Left forelimb (tissue), 1 donor: ENCODE measurements at places on chromosomes 6 and 20.

GRCh38 chr6:89952105-89952671 lies 57.9 kb downstream of the GJA10 start:
- DNase-seq = no peak

DNA sequence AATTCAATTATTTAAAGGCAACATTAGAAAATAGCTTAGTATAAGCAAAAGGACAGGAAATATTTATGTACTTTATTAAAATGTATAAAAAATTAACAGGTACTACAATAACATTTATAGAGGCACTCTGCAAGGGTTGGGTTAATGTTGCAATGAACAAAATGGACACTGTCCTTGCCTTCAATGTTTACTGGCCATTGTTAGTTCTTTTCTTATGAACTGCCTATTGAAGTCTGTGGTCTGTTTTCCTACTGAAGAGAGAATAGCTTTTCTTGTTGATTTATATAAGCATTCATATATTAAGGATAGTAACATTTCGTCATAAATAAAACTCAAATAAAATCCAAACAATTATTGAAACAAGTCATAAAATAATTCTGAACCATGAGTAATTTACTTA lies 135.3 kb upstream of the BEND6 start:
- no peak for DNase-seq

DNA sequence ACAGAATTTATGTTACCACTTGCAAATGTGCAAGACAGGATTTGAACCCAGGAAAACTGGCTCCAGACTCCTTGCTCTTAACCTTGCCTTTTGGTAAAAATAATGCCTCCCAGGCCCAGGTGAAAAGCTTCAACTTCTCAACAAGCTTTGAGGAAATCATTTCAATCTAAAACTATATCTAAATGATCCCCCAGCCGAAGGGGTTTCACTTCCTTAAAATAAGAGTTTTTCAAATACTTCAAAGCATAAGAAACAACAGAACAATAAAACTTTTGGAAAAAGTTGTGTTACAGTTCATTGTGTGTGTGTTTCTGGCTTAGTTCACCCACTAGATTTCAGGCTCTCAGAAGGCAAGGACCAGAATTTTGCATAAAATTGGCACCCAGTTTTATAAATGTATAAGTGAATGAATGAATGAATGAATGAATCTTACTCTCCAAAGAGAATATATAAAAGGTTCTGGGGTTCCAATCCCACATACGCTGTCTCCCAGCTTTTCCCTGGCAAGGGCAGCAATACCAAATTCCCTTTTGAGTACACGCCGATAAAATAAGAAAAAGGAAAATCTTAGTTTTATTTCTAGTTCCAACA lies 5.4 kb downstream of the OR2H2 start:
- no peak for DNase-seq

DNA sequence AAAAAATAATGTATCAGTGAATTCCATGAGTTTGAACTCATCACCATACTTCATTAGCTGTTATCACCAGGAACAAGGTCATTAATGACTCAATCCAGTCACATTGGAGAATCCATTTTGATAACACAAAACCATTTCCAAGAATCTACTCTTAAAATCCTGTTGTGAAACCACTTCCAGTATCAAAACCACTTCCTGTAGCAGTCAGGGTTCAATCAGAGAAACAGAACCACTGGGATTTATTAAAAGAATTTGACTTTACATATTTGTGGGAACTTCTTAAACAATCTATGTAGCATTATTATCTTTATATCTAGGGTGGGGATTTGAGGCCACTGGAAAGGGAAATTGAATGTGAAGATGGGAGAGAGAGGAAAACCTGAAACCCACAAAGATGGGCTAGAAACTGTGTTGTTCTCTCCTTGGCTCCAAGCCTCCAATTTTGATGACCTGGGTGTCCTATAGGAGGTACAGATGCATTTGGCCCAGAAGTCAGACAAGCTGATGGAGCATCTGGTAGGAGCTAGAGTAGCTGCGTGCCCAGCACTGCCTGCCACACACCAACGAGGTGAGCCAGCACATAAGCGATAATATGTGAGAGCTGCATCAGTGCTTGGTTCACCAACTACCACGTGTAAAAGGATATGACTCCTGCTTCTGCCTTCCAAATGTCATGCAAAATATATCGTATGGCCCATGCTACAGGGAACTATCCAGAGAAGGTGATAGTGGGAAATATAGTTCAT lies 117.0 kb downstream of the TMEM200A start:
- DNase-seq = no peak

DNA sequence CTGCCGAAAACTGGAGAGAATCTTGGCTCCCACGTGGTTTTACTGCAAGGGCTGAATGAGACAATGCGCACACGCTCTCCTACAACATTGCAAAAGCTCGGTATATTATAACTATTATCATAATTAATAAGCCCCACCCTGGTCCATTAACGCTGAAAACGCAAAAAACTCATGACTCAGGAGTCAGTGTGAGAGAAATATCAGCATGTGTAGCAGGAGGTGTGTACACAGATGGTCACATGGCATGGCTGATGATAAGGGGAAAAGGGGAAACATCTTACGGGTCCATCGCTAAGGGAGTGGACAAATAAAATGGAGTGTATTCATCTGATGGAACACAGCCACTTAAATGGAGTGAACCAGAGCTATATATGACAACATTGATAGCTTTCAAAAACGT lies 29.2 kb downstream of the CDH22 start:
- DNase-seq = no peak

DNA sequence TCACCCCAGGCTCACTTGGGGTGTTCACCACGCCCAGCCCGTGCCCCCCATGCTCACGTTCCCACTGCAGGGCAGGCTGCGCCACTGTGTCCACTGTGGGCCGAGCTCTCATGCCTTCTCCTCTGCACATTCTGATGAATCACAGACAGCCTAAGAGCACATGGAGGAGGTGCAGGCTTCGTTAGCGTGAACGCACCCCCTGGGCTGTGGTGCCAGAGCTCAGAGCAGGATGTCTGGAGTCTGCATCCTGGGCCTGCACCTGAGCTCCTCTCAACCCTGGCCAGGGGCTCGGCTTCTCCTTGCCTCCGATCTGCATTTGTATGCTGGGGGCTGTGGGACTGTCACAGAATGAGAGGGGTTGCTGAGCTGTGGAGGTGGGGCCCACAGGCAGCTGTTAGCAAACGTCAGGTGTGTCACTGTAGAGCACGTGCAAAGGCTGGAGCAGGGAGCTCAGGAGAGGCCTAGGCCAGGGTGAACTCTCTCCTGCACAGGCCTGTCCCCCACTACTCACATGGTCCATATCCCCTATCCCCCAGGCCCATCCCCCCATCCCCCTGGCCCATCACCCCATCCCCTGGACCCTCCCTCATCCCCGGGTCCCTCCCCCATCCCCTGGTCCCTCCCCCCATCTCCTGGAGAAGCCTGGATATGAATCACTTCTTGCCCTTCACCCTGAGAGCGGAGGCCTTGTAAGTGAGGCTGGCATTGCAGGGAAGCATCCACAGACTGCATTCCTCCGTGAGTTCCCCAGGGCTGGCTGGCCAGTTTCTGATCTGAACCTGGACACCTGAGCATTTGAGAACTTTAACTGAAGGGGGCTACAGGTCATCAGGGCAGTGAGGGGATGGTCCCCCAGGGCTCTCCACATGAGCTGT lies 309.5 kb downstream of the TAF4 start:
- no peak for DNase-seq

DNA sequence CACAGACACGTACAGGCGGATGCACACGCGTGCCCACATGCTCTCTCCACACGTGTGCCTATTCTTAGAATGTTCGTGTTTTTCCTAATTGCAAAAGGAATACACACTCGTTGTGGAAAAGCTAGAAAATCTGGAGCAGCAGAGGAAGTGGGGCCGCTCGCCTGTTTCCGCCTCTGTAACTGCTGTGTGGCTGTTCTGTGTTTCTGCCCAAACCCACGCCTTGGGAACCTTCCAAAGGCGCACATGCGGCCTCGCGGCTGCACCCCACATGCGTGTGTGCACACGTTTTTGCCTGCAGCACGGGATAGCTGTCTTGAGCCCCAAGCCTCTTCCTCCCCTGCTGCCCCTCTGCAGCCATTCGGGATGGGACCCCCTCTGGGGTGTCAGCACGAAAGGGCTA lies 12.2 kb downstream of the SLC17A9 start:
- no peak for DNase-seq
